ENCODE measurements at places on chromosomes 5 and 9. TPM values are rescaled to one million over a fixed set of nuclear protein-coding genes. Genes with fewer than 3 reads are reported as not detected.

Gene SEMA5A
- total RNA-seq, result 42.3 TPM

GRCh38 chr9:72526901-72527800 is 5.7 kb downstream of the TMC1 start:
- DNase-seq, result peak; percentile 84

DNA sequence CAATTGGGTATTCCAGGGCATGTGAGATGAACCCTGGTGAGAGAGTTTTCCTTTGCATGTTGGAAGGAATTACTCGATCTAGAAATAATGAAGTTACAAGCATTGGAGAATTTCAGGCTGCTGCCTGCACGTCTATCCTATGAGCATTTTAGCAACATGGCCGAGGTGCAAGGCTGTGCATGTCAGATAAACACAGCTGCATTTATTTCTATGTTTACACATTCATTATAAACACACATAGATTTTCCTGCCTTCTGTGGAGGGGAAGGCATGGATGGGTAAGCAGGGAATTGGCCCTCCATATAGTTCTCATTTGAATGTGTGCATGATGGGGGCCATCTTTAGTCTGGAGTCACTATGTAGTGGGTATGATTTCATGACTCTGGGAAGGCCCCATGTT is 42.3 kb downstream of the AOPEP start:
- peak; percentile 42 for DNase-seq

Gene TAS2R1
- not detected for total RNA-seq

Gene OR1N2
- total RNA-seq, result under 0.01 TPM

- no peak for DNase-seq
These were observed 77.7 kb upstream of the SELENOP start for GRCh38 chr5:42889311-42889933.

All from osteoblast (primary cell).